Endothelial cell of umbilical vein (primary cell): ENCODE measurements at places on chromosomes 13 and 19. TPM values are rescaled to one million over a fixed set of nuclear protein-coding genes. Genes with fewer than 3 reads are reported as not detected.

The TNPO2 gene
- 84.6 and 94.5 TPM in 2 replicates for total RNA-seq

The ZFR2 gene
- total RNA-seq, result not detected in 2 replicates

DNA sequence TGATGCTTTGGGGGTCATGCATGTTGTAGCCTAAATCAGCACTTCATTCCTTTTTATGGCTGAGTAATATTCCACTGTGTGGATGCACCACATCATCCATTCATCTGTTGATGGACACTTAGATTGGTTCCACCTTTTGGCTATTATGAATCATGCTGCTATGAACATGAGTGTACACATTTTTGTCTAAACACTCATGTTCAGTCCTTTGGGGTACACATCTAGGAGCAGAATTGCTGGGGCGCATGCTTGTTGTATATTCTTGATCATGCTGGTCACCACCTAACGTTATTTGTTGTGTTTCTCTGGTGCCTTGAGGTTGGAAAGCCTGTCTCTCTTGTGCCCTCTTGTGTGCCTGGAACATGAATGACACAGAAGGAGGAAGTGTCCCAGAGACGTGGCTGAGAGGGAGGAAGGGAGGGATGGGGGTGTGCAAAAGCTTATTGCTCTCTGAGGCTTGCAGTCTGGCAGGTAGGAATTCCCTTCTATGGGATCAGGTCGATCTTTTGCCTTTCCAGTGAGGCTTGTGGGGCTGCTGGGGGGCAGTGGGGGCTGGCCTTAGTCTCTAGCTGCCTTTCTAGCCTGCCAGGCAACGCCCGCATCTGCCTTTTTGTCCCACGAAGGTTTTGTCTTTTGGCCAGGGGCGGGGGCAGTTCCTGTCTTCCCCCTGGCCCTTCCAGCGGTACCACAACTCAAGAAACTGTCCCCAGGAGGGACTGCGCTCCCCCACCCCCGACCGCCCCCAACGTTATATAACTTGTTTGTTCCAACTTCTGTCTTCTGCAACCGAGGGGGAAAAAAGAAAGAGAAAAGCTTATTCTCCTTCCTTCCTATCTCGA lies 7.6 kb downstream of the KLHL26 start:
- no peak for DNase-seq

The ZNF296 gene
- 1.8 and 2.1 TPM in 2 replicates for total RNA-seq

GRCh38 chr13:78131346-78131745 lies 212.7 kb upstream of the EDNRB start:
- peak; percentile 49 for DNase-seq

The ELF1 gene
- 61.2 and 62.5 TPM in 2 replicates for total RNA-seq
